ENCODE measurements at places on chromosomes 2 and 18.
A peak's percentile ranks its signal among the peaks of the same experiment; 100 is the strongest.

DNA sequence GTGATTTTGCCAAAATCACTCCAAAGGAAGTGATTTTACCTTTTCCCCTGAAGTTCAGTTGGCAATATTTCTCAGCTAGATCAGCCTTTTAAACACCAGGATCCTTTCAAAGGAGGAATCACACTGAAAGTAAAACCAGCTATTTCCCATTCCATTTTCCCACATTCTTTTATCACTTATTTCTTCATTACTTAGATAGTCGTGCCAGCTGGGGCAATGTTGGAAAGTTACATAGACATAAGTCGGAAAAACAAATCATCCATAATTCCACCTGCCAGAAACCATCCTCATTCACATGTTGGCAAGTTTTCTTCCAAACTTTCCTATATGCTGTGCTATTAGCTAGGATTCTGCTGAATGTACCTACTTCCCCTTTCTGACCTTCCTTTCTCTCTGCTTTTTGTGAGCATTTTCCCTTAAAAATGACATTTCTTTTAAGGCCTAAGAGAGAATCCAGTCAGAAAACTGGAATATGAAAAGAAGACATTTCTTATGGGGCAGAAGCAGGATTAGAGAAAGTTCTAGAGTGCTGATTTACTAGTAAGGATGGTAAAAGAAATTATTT, 170.0 kb upstream of the STK17B start:
- no peak for DNase-seq

GRCh38 chr2:6909431-6910385, 7.5 kb upstream of the RNF144A start:
- DNase-seq: no peak

GRCh38 chr2:238286987-238287736, 1.2 kb downstream of the PER2 start:
- no peak for DNase-seq

DNA sequence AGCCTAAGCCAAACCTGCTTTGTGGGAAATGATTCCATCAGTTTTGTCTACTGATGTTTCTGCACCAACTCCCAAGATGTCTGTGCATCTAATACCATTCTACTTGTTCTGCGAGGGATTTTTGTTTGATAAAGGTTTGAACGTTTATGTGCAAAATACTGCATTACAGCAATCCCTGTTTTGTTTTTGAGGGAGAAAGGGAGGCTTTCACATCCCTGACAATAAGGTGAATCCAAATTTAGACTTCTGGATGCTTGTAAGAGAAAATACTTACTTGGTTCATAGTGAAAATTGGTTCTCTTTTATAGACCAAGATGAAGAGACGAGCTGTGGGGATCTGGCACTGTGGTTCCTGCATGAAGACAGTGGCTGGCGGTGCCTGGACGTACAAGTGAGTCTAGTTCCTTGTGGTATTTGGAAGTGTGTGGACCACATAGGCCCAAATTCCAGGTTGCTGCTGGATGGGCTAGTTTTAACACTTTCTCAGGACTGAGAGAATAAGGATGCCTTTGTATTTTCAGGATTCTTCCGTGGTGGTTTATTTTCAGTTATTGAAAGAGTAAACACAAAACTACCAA, 1.1 kb downstream of the RPL37A start:
- no peak for DNase-seq

DNA sequence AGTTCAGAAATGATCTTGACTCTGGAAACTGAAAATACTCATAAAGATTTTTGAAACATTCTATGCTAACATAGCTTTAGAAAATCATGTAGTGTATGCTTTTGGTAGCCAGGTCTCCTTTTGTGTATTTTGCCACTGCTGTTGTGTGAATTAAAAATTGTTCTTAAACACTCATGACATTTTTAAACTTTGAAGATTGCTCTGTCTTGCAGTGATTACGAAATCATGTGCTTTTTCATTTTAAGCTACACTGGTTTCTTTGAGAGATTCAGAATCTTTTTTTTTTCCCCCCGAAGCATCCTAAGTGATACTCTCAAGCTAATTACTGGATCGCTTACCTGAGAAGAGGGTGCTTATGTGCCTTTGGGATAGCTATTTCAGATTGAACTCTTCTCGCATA, 60.0 kb downstream of the ANKRD12 start:
- DNase-seq: no peak

GRCh38 chr2:101763496-101764333, 66.2 kb downstream of the MAP4K4 start:
- no peak for DNase-seq

- DNase-seq: peak; percentile 65
Measured at GRCh38 chr18:59988098-59988706, 88.4 kb downstream of the PMAIP1 start.

- DNase-seq: no peak
Measured at GRCh38 chr2:129768036-129768386, 211.5 kb upstream of the RAB6C start.

DNA sequence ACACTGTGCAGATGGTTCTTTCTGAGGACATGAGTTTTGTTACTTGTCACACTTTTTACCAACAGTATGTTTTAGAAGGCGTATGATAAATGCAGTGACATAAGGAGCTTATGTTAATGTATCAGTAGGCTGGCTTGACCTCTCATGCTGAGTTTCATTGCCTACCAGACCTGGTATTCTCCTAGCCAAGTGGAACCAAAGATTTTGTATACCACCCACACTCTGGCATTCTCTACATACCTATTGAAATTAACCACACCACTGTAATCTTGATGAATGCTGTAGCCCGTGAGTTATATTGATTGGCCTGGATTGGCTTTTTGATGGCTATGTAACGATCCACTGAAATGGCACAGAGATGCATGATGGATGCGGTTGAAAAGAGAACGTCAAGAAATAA, 11.4 kb downstream of the HTR2B start:
- no peak for DNase-seq

- no peak for DNase-seq
Measured at GRCh38 chr2:60536746-60537145, 16.7 kb downstream of the BCL11A start.

DNA sequence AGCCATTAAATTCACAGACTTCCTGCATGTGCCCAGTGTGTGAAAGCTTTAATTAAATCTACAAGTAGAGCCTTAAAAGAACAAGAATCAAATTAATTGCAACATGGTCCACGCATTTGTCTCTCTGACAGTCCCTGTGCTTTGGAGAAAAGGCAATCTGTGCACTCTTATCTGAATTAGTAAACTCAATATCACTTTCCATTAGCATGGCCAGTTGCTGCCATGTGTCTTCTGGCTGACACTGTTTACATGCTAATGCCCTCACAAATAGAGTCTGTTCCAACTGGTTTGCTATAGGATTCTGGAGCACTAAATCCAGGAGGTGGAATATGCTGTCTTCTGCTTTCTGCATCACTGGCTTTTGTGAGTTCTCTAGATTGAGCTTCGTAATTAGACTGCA, 434.5 kb upstream of the RAB12 start:
- DNase-seq: no peak
